ENCODE measurements at places on chromosomes 11 and 22.

DNA sequence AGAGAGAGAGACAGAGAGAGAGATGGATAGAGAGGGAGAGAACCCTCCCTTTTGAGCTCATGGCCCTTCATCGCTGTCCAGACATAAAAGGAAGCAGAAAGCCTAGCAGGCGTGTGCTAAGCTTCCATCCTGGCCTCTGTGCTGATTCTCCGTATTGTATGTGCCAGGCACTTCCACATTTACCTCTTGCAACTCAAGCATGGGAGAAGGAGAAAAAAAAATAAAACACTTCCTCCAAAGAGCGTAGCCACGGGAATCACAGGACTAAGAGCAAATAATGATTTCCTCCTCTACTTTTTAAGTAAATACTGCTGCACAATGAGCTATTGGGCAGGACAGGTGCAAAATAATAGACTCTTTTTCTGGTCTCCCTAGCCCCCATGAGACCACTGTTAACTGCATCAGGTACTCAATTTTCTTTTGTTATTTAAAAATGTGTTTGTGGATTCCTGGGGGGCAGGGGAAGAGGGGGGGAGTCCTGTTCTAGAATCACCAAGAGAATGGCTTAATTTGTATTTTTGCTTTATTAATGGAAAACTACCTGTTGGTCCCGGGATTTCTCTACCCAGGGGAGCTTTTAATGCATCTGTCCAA, 154.3 kb downstream of the NXPE2 start:
- no peak for DNase-seq

GRCh38 chr22:24187731-24188644, 6.7 kb downstream of the SUSD2 start:
- no peak for DNase-seq

DNA sequence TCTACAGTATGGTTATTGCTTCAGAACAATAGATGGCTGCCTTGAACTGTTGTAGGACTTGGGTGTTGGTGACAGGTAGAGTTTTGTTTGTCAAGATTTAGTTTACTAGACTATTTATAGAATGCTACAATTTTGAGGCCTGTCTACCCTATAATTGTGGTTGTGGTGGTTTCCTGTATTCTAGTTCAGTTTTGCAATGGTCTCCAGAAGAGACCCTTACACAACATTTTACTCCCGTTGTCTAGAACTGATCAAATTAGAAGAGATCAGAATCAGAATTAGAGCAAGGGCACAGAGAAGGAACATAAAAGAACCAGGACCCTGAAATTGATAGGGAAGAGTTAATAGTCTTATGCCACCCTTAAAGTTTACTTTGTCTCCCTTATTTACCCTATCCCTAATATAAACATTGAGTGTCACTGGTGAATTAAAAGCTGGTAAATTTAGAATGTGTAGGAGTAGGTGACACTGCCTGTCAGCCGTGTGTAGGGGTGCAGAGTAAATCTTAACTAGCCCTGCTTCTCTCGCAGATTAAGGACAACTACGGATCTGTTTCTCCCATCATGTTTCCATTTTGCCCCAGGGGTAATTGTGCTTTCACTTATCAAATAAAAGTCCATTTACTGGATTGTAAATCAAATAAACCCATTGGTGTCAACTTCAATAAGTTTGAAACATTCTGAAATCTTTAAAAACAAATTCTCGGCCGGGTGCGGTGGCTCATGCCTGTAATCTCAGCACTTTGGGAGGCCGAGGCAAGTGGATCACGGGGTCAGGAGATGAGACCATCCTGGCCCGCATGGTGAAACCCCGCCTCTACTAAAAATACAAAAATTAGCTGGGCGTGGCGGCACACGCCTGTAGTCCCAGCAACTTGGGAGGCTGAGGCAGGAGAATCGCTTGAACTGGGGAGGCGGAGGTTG, 10.9 kb upstream of the PHLDB1 start:
- DNase-seq: no peak

GRCh38 chr11:102377891-102378290, 30.9 kb downstream of the BIRC2 start:
- DNase-seq: no peak

DNA sequence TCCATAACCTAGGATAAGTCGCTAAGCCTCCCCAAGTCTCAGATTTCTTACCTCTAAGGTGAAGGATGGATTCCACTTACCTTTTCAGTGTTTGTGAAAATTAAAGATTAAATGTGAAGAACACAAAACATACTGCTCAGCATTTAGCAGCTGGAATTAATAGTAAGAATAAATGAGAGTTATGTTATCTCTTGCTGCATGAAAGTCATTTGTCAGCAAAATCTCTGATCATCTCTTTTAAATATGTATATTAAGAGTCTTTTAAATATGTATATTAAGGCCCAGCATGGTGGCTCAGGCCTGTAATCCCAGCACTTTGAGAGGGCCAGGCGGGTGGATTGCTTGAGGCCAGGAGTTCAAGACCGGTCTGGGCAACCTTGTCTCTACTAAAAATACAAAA, 72.3 kb upstream of the TTC12 start:
- no peak for DNase-seq

- no peak for DNase-seq
Observed at GRCh38 chr22:39173787-39174497, 21.5 kb upstream of the CBX7 start.

DNA sequence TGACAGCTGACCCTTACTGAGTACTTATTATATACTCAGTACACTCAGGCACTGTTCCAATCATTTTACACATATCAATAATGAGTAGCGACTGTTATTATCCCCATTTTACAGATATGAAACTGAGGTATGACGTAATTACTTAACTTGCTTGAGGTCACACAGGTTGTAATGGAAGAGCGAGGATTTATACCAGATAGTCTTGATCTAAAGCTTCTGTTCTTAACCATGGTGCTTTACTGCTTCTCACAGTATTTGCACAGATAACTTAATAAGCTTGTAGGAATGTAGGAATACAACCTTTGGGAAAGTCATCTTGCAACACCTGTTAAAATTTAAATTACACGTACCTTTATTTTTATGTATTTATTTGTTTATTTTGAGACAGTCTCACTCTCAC, 31.7 kb upstream of the TMEM135 start:
- DNase-seq: no peak

DNA sequence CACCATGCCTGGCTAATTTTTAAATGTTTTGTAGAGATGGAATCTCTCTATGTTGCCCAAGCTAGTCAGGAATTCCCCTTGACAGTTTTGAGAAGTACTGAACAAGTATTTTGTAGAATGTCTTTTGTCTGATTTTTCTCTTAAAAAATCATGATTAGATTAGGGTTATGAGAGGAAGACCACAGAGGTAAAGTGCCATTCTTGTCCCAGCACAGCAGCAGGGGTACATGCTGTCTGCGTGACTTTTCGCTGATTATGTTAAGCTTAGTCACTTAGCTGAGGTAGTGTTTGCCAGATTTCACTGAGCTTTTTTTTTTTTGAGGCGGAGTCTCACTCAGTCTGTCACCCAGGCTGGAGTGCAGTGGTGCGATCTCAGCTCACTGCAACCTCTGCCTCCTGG, 13.6 kb upstream of the NUP160 start:
- no peak for DNase-seq

Measured in retinal pigment epithelial cell (primary cell).